ENCODE measurements at places on chromosomes 7 and 10.

- peak; percentile 56 for DNase-seq
Measured at GRCh38 chr10:13701157-13701919, 114.6 kb downstream of the PRPF18 start.

DNA sequence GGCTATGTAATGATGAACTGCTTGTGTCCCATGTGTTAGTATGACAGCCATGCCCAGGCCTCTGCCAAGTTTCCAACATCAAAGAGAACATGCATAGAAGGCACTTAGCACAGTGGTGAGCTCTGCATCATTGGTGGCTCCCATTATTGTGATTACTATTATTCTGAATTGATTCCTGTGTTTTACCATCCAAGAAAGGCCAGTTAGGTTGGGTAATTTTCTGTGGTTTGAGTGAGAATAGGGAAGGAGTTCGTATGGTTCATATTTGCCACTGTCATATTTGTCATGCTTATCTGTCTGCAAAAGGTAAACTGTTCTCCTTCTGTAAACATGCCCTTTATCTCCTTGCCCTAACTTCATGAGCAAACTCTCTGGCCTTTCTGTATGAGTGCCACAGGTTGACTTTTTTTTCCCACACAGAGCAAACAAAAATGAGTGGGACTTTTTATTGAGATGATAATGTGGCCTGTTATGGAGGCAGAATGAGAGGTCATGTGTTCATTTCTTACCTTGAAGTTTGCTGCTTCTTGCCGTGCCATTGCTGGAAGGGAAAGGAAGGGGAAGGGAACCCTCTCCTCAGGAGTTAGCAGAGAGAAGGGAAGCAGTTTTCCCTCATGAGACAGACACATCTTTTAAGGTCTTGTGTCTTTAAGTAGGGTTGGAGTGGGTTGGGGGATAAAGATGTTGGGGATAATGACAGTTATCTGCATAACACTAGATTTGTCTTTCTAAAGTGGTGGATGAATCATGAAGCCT is 301.9 kb downstream of the LRMDA start:
- DNase-seq: no peak

GRCh38 chr7:28230261-28230660 is 49.7 kb upstream of the JAZF1 start:
- no peak for DNase-seq

DNA sequence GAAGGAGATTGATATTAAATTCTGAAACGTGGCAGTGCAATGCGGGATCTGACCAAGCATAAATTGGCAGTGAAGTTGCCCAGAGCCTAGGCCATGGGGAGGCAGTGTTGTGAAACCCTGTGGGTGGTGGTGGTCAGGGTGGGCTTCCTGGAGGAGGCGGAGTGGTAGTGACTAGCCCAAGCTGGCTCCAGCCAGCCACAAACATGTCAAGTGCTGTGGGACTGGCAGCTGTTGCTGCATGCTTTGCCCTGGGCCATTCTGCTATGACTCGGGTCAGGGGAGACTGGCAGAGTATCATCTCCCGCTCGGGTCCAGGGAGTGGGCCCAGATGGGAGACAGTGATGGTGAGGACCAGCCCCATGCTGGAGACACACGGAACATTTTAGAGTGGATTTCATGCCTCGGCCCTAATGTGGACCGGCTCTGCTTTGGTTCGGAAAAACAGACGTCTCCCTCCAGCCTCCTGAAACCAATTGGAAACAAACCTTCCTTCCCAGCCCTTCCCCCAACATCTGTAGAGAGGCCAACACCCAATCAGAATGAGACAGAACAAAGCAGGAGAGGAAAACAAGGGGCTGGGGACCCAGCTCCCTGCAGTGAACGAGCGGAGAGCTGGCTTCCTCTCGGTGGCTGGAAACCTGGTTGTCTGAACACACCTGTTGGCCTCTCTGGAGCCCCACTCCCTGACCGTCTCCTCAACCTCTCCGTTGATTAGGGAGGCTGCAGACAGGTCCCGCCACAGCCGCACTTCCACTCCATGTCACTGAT is 58.2 kb downstream of the TMEM270 start:
- DNase-seq: peak; percentile 67

DNA sequence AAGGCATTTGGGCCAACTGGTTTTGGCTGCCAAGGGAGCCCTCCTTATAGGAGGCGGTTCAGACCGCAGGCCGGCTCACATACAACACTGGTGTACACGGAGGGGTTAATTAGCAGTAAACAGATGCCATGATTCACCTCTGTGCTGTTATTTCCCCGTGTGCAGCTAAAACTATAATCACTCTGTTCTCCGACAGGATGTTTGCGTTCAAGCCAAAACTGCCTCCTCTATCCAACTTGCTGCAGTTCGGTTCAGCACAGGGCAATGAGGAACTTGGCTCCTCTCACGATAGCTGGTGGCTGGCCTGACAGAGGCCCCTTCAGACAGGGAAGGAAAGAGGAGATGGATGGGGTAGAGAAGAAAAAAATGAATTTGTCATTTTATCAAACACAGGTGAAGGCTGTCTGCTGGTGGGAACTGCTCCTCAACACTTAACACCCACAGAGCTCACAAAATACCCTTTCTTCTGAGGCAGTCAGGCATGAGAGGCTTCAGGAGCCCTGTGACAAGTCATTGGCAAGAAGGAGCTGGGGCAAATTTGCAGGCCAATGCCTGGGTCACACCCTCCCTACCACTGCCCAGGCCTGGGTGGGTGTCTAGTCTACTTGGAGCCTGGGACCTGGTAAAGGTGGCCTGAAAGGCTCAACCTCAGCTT is 24.0 kb downstream of the KCNMA1 start:
- no peak for DNase-seq

DNA sequence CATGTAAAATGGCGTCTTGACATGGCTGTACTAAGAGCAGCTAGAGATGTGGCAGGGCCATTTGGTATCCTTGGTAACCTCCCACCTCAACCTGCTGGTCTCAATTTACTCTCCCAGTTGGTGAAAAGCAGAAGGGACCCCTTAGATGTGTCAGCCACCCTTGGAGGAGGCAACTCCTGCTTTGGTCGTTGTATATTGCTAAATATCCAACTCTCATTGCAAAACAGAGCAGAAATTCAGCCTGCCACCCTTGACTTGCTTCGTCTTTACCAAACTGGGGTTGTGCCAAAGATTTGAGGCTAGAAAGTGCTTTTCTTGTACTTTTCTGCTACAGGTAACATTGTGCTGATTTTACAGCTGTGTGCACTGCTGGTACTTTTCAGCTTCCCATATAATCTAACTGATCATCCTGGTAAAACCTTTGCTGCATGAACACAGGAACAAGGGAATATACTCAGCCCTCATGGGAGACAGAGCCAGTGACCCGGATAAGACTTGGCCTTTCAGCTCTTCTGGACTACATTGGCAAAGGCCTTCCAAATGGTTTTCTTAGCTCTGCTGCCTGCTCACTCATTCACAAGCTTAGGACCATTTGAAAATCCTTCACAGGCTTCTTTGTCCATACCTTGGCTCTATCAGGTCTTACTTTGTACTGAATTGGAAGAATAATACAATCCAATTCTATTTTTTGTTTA is 2.2 kb upstream of the VSTM4 start:
- no peak for DNase-seq

DNA sequence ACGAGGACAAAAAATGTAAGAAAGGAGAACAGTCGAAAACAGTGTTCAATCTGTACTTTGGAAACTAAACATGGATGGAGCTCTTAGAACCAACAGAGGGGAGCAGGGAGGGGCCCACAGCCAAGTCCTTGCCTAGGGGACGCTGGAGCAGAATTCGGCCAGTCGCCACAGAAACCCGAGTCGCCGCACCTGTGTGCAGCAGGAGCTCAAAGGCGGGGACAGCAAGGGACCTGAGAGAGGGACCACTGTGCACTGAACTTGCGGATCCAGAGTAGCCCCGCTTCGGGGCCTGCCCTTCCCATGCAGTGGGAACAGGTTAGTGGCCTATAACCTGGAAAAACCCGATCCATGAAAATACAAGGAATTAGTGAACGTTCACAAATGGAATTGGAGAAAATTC is 68.1 kb downstream of the SEC61G start:
- DNase-seq: no peak

GRCh38 chr7:81190997-81191768 is 272.3 kb upstream of the SEMA3C start:
- no peak for DNase-seq

- DNase-seq: no peak
Measured at GRCh38 chr7:108838198-108838597, 268.5 kb downstream of the DNAJB9 start.

DNA sequence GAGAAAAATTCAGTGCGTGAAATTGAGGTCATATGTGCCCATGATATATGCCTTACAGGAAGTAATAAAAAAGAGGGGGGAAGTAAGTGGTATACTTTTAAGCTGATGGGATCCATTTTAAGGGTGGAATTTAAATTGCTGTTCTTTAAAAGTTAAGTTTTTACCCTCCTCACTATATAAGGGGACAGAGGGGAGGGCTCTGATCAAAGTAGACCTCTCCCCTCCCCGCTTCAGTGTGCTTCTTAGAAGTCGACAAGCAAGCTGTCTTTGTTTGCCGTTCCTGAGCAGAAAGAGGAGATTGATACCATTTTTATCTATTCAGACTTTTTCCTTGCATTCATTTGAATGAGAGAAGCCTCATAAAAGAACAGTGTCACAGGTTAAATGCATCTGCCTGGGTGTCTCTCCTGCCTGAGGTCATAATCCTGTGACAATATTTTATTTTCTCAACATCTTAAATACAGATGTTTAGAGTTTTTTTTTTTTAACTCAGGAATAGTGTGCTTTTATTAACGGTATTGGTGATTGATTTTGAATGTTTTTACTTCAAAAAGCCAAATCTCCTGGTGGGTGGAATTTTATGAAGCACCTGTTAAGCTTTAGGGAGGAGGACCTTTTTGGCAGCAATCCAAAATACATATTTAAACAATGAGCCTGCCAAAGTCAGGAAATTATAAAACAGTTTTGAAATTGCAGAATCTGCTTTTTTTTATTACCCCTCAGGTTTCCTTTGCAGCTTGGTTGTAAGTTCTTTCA is 141.7 kb downstream of the KAT6B start:
- DNase-seq: no peak

GRCh38 chr7:104252409-104253134 is 44.8 kb upstream of the ORC5 start:
- no peak for DNase-seq

DNA sequence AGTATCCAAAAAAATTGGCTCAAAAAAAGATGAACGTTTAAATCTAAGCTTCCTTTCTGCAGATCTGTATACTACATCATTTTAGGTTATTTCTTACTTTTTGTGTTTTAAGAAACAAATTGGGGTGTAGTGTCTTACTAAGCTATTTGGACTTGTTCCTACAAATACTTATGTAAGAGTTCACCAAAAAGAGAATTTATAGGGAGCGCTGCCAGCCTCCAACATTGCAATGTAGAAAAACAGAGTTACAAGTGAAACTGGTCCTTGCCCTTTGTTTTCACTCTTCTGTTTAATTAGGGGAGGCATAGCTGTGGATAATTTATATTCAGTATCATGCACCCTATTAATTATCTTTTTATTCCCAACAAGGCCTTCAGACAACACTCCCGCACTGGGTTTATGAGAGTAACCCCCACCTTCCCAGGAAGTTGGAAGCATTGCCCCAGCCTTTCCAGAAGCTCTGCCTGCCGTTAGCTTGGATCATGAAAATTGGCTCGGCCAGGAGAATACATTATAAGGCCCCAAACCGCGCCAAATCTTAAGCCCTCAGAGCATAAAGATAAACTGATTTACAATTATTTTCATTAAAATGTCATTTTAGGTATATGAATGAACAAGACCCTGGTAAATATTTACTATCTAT is 261.8 kb upstream of the KLF6 start:
- DNase-seq: no peak

DNA sequence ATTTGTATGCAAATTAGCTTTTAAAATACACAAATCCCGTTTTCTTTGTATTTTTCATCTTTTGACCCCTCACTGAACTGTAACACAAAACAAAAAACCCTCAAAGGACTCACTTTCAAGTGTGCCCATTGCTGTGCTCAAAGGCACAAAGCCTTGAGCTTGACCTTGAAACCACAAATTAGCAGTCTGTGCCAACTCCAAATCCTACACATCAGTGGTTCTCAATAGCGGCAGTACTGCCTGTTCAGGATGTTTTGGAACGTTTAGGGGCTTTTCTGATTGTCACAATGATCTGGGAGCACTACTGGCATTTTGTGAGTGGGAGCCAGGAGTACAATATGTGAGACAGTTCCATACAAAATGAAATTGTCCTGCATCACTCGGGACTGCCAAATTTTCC is 55.5 kb downstream of the KDM7A start:
- DNase-seq: no peak

- no peak for DNase-seq
Measured at GRCh38 chr7:46206476-46207060, 285.5 kb upstream of the IGFBP3 start.

GRCh38 chr7:33459340-33459751 is 330.0 kb downstream of the BBS9 start:
- DNase-seq: no peak

DNA sequence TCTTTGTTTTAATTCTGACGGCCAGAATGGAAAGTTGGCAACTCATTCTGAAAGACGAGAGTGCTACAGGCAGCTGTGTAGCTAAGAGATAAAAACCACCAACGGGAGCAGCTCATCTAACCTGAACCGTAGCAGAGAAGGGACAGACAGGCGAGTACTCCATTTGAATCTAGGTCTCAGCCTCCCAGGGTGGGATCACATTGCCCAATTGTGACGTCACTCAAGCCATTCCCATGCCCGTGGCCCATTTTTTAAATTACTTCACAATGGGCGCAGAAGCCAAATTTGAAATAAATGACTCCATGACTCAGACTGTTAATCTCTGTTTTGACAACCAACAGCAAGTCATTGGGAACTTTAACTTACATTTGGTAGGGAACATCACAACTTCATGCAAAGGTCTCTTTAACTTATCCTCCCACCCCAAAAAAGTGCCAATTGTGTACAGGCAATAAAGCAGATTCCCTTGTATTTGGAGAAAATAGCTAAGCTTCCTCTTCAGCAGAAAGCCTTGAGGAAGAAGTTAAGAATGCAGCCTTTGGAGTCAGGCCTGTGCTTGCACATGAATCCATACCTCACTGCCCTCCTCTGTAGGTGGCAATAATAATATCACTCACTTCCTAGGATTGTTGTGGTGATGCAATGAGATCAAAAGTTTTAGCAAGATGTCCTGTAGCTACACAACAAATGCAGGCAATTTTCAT is 93.2 kb upstream of the KIF5B start:
- DNase-seq: no peak

All from spleen (tissue), 13 donors.